ENCODE measurements at places on chromosomes 7 and 10.

- no peak for DNase-seq
Observed at GRCh38 chr10:2037246-2037645, 299.9 kb upstream of the ADARB2 start.

- peak; percentile 8 for DNase-seq
Observed at GRCh38 chr7:151174246-151175046, 7.0 kb upstream of the GBX1 start.

GRCh38 chr10:79195091-79195923 is 126.5 kb downstream of the ZMIZ1 start:
- DNase-seq: peak; percentile 68

- no peak for DNase-seq
Observed at GRCh38 chr7:85275204-85275603, 88.3 kb upstream of the SEMA3D start.

DNA sequence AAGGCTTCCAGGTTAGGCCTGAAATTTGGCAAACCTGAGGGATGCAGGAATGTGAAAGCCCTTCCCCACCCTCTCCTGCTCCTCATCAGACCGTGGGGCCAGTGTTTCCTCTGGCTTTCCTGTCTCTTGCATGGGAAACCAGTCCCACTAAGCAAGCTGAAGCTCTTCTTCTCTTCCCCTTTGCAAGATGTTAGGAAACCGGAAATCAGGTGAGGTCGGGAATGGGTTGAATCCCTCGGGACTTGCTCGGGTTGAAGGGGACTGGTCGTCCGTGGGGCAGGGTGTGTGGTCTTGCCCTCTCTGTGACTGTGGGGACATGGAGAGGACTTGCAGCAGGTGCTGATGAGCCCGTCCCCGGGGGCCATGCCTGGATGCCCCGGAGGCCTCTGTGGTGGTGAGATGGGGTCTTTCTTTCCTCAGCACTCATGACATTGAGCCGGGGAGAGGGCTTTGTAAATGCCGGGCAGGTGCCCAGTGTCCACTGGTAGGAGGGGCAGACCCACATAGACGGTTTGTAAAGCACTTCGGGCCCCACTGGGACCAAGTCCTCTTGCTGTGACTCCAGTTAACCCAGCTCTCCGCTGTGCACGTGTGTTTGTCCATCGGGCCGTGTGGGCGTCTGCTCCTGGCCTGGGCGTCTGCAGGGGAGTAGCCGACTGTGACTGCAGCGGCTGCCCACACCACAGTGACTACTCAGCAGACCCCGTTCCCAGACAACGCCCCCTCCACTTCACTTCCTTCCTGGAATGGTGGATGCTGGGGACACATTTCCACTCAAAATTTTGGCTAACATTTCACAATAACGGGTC is 373.9 kb downstream of the GLRX3 start:
- DNase-seq: no peak

DNA sequence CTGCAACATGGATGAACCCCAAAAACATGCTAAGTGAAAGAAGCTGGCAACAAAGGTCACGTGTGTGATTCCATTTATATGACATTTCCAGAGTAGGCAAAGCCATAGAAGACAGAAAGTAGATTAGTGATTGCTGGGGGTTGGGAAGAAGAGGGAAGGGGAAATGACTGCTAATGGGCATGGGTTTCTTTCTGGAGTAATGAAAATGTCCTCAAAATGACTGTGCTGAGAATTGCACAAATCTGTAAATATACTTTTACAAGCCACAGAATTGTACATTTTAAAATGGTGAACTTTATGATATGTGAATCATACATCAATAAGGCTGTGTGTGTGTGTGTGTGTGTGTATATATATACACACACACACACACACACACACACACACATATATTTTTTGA is 15.8 kb downstream of the MMS19 start:
- DNase-seq: no peak

DNA sequence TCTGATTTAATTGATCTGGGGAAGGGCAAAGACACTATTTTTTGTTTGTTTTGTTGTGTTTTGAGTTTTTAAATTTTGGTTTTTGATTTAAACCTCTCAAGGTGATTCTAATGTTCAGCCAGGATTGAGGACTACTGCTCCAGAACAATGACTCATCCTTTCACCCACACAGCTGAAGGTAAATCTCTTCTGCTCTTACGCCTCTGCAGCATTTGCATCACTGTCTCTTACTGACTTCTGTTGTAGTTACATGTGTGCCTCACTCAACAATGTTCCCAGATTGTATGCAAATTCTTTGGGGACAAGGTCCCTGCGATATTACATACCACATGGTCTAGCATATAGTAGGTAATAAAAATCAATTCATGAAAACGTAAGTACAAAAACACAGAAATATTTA is 467.5 kb upstream of the LRRN3 start:
- DNase-seq: no peak

DNA sequence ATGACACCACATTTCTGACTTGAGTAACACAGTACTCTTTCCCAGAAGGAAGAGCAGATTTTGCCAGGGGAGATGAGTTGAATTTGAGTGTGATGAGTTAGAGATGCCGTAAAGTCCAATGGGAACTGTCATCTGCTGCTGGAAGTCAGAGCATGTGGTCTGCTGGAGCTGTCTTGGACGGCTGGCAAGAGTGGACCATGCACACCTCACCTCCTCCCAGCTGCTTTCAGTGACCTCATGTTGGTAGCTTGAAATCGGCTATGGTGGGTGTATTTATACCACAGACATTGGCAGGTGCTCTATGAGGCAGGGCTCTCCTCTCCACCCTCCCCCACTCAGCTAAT is 82.3 kb downstream of the COL13A1 start:
- no peak for DNase-seq

- DNase-seq: no peak
Observed at GRCh38 chr7:66039094-66039670, 36.4 kb upstream of the ASL start.

- no peak for DNase-seq
Observed at GRCh38 chr7:116231543-116231942, 21.2 kb downstream of the TES start.

- DNase-seq: no peak
Observed at GRCh38 chr7:108454674-108455550, 1.3 kb downstream of the NRCAM start.

DNA sequence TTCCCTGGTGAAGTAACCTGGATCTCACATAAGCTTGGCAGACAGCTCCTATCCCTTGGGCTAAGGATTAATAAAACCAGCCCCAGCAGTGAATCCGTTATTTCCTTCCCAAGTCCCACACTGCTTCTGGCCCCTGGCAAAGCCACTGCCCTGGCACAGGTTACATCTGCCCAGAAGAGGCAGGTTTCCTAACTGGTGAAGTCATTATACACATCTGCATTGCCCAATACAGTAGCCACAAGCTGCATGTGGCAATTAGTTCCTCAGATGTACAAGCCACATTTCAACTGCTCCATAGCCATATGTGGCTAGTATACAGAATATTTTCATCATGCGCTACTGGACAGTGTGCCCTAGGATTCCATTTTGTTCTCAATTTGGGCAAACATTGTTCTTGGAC is 273.0 kb downstream of the GRM8 start:
- DNase-seq: no peak

DNA sequence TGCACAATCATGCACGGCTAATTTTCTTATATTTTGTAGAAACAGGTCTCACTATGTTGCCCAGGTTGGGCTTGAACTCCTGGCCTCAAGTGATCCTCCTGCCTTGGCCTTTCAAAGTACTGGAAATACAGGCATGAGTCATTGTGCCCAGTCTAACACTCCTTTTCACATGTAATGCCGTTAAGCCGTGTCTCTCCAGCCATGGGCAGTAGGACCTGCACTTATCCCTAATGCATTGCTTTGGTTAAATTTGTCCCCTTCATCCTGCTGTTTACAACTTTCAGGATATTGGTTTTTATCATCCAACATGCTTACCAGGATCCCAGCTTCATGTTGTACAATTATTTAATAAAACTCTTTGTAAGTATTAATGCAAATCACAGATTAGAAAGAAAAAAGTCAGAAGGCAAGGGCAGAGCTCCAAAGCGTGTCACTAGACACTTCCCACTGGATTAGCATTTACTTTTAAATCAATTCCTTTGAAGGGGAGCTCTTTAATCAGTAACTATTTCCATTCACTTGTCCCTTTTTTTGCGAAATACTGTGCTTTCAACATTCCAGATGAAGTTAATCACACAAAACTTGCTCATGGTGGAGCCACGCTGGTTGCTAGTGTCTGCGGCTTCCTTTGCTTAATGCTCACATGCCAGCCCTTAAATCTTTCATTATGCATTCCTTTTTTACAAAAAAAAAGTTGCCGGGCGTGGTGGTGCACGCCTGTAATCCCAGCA is 256.0 kb upstream of the AUTS2 start:
- no peak for DNase-seq

DNA sequence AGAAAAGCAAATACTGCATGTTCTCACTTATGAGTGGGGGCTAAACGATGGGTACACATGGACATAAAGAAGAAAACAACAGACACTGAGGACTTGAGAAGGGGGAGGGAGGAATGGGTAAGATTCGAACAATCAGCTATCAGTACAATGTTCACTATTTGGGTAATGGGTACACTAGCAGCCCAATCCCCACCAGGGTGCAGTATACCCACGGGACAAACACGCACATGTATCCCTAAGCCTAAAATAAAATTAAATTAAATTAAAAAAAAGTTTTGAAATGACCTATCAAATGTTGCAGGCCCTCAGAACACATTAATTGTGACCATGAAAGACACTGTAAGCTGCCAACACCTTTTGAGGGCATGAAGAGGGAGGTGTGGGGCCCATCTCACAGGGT is 316.0 kb downstream of the WDR37 start:
- no peak for DNase-seq

DNA sequence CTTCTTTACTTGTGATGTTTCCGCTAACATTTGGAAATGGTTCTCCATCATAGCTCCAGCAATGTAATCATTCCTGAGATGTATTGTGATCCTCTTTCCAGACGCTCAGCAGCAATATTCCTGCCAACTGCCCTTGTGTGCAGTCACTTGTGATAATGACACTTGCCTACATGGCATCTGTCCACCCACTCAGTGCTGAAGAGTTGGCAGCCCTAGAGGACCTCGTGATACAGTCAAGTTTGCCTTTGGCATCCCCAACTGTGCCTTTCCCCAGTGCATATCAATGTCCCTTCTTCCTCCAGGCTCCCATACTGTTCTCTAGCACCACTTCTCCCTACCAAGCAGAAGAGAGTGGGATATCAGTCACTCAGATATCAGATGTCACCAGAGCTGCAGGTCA is 64.9 kb downstream of the MYOF start:
- DNase-seq: no peak

DNA sequence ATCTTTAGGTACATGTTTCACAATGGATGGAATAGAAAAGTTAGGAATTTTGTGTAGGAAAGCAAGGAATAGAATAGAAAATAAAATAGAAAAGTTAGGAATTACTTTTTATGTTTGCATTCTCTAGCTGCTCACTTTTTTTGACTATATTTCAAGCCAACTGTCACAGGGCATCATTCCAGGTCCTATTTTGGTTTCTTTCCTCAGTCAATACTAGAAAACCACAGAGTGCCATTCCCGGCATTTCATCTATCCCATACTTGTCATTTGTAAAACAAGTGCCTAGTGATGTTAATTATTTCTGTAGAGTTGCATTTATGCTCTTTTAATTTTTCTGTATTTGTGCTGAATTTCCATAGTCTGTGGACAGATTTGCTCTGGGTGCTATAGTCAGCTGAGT is 66.2 kb downstream of the SDK1 start:
- DNase-seq: no peak

- no peak for DNase-seq
Observed at GRCh38 chr7:24601600-24601999, 28.3 kb downstream of the PALS2 start.

Measured in brain microvascular endothelial cell (primary cell).